ENCODE measurements at places on chromosomes 1 and 21. TPM values are rescaled to one million over a fixed set of nuclear protein-coding genes. Genes with fewer than 3 reads are reported as not detected.

DNA sequence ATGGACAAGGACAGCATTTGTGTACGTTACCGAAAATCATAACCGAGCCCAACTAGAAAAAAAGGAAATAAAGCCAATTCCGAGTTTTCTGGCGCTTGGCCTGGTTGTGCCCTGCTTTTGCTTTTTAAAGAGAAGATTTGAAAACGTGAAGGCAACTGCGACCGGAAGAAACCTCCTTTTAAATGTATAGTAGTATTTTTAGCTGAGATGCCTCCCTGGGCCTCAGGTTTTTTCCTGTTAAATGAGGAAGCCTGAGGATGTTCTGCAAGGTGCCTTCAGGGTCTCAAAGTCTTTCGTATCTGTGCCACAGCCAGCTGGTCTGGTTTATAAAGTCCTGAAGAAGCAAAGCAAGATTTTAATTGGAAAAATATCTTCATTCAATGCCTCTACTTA lies 371 bp upstream of the ODF2L start:
- no peak for DNase-seq

GRCh38 chr1:158552296-158552695 lies 1.9 kb downstream of the OR6Y1 start:
- DNase-seq, result no peak

DNA sequence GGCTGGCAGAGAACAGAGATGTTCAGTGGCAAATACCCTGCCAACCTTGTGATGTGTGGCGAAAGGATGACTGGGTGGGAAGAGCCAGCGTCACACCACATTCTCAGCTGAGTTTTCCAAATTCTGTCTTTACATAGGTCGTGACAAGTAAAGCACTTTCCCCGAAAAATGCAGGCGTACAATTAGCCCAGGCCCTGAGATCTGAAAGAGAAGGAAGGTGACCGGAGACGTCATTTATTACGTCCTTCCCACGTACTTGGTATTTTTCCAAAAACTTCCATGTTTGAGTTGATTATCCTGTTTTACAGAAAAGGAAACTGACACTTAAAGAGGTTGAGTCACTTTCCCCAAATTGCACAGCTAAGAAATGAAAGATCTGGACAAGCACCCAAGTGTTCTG lies 413.3 kb downstream of the PRDM2 start:
- no peak for DNase-seq

- DNase-seq, result peak; percentile 53
Measured at GRCh38 chr1:218339267-218339831, 5.8 kb upstream of the TGFB2 start.

DNA sequence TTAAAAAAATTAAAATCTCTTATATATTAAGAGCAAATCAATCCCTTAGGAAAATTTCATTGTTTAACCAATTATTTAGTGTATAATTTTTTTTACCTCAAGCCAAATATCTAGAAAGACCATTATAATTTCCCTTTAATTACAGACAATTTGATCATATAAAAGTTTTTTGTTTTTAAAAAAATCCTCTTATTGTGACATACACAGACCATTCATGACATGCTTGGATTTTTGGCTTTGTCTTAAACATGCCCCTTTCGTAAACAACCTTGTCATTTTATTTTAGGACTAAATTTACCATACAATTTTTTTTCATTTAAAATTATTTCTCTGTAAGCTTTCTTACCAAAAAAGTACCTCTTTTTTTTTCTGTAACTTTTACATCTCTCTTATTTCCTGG lies 14.2 kb upstream of the CYP4B1 start:
- DNase-seq, result no peak

DNA sequence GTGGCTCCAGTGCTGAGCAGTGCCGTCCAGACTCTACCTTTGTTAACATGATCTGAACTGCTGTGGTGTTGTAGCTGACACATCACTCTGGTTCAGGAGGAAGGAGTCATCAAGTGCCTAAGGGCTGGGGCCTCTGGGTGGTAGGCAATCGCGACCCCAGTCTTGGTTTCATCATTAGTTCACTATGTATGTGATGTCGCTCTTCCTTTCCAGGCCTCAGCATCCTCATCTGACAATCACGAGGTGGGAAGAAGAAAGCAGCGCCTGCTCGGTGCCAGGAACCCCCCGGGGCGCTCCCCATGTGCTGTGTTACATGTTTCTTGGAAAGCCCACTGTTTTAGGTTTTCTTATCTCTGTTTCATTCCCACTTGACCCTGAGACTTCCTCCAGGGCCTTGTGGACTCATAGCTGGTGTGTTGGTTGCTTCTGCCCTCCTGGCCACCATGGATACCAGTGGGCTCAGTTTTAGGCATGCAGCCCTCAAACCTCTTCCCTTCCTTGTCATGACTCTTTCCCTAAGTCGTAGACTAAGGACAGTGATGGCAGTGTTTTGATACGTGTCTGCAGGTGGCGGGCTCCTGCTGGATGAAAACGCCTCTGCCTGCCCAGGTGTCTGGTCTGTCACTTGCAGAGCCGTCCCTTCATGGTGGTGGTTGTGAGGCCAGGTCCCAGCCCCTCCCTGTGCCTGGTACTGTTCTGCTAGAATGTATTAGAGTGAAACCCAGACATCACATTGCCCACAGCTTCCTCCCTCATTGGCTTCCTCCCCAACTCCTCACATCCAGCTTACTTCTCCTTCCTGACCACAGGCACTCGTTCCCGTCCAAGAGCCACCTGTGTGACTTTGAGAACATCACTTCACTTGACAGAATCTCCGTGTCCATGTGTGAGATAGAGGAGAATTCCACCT lies 17.2 kb upstream of the FOXO6 start:
- no peak for DNase-seq

DNA sequence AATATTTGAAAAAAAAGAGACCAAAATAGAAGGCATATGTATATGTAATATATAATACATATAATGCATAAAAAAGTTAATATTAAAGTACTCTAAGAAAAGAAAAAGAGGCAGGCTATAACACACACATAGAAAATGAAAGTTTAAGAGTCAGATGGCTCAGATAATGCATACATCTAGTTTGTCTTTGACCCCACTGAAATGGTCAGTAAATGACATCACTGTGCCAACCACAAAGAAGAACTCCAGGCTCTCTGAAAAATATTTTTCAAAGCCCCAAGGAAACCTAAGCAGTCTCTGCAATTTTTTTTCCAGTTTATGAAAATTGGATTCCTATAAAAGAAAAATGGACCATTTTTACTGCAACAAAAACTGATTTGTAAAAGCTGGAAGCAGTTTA lies 55.4 kb upstream of the SCYL3 start:
- peak; percentile 30 for DNase-seq

LRRC3 gene
- total RNA-seq, result not detected

GRCh38 chr1:21907079-21907418 lies 30.1 kb downstream of the HSPG2 start:
- DNase-seq, result no peak

- DNase-seq, result peak; percentile 22
Measured at GRCh38 chr1:101071470-101071891, 45.9 kb upstream of the DPH5 start.

DNA sequence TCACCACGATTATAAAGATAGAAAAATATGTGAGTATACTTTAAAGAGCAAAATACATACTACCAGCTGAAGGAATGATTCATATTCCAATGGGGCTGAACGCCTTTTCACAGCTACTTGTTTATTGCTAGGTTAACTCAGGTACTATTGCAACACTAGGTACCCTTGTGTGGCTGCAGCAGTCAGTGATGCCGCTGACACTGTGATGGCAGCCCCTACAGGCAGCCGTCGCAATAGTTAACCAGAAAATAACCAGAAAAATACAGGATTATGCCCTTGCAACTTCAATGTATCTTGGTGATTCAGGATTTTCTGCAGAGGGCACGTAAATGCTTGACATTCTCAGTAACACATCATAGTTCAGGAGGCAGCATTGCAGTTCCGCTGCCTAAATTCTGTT lies 1.6 kb upstream of the MARK1 start:
- no peak for DNase-seq

GRCh38 chr21:46459356-46460112 lies 843 bp downstream of the DIP2A start:
- DNase-seq, result peak; percentile 32

- DNase-seq, result peak; percentile 89
Measured at GRCh38 chr1:240306673-240307072, 215.0 kb downstream of the FMN2 start.

DNA sequence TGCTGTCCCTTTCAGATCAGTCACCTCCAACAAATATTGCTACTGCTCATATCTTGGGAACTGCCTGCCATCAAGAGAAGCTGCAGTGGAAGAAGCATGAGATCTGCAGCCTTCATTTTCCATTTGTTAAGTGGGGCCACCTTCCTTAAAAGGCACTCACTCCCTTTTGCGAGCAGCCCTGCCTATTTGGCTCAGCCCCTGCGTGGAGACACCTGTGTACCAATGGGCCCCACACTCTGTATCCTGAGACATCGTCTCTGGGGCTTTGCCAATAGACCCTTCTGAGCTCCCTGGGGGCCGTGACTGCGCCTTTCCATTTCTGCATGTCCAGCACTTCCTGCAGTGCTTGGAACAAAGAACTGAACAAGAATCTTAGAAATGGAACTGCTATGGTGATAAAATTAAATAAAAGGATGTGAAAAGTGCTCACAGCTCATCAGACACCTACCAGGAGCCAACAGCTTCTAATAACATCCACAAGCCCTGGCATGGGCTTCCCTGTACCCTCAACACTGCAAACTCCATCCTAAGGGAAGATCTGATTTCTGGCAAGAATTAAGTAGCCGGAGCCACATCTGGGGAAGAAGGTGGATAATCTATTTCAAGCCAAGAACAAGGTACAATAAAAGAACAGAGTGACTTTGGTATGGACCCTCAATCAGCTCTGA lies 36.7 kb downstream of the PARP1 start:
- DNase-seq, result no peak

SEC16B gene
- 1.8 TPM for total RNA-seq

DNA sequence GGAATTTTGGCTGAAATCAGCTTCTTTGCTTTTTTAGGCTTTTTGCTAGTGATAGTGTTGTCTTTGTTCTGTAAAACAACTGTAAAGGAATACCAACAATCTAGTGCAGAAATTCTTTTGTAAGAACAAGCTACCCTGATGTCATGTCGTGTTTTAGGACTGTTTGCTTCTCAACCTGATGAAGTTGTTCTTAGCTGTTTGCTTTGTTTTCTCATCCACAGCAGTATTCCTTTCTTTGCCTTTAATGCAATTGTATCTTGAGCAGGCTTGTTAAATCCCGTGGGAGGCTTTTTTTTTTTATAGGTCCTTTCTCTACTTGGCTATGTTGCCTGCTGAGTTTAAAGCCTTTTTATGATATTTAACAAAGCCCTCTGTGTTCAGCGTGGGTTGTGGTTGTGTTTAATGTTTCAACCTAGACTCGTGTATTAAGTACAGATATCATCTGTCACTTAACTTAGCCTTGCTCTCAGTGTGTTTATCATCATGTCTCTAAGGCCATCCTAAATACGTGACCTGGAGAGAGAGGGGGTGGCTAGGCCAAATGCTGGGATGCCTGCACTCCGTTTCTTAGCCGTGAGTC lies 31.6 kb downstream of the ADARB1 start:
- DNase-seq, result no peak

DNA sequence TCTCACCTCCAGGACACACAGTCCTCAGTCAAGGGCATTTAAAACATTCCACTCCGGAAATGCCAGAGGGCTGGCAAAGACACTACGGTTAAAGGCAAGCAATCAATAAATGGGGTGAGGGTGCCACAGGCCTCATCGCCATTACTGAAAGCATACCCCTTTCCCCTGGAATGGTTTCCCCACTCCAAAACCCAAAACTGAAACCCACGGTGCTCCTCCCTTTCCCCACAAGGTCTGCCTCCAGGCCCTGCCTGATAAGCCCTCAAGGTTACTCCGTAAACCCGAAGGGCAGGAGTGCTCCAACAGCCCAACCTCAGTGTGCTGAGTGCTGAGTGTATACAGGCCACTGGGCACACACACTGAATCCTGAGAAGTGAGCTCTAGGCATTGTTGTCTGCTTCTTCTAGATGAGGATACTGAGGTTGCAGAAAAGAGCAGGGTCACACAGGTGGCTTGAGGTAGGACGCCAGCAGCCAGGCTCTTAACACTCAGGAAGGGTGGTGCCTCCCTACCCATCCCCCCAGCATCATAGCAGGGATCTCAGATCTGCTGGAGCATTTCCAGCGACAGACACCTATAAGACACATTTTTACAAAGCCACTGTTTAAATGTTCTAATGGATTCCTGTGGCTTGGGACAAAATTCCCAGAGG lies 29.0 kb downstream of the SSBP3 start:
- DNase-seq, result no peak

- no peak for DNase-seq
Measured at GRCh38 chr1:30196457-30196856, 526.9 kb downstream of the MATN1 start.

Data from myocyte (in vitro differentiated cells).